ENCODE measurements at places on chromosomes 6 and 20.

GRCh38 chr6:42075159-42075838 lies 25.0 kb downstream of the TAF8 start:
- DNase-seq, result peak; percentile 84

DNA sequence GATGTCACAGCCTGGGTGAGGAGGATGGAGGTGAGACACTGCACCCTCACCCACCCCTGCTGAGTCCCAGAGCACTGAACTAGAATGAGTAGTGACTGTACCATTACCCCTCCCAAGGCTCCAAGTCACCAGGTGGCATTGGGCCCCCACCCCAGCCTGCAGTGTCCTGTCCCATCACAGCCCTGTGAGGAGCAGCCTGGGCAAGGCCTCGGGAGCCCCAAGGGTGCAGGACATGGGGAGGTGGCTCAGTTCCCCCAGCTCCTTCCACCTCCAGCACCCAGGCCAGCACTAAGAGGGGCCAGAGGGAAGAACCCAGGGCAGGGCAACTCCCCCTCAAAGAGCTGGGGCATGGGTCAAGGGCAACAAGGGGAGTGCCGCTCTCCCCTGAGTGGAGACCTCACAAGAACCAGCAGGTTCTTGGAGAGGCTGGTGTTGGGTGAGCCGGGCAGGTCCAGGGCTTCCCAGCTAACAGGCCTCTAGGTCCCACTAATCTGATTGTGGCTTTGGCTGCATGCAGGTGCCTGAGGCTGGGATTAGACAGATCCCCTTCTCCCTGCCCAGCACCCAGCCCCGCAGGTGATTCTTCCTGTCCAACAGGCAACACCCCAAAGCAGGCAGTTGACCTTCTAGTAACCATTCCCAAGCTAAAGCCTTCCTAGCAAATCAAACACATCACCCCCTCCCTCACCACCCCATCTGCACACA lies 2.6 kb downstream of the CST4 start:
- no peak for DNase-seq

GRCh38 chr6:15577550-15578171 lies 85.2 kb downstream of the DTNBP1 start:
- no peak for DNase-seq

DNA sequence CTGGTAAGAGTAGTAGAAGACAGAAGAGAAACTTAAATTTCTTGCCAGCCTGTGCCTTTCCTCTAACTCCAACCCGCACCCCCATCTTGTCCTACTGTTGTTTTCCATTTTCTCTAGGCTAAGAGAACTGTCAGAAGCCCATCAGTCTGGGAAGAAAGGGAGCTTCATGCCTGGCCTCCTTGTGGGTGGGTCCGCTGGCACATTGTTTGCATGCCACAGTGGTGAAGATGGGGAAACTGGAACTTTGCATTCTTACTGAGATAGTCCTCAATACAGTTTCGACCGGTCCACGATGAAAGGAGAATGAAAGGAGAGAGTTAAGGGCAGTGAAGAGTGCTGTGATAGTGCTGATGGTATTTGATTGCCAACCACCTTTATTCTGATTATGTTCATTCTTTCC lies 103.1 kb downstream of the TCP11 start:
- DNase-seq, result no peak

GRCh38 chr6:16292432-16292831 lies 54.0 kb downstream of the GMPR start:
- DNase-seq, result no peak

- no peak for DNase-seq
These were observed 477.3 kb downstream of the PREX1 start for GRCh38 chr20:48350313-48350988.

GRCh38 chr6:82704045-82704444 lies 340.4 kb downstream of the TPBG start:
- DNase-seq, result no peak
